GM04504 (cell line): ENCODE measurements at places on chromosomes 4 and X.

- DNase-seq: no peak
These were observed 147.4 kb upstream of the FGF13 start for GRCh38 chrX:138858951-138859350.

- no peak for DNase-seq
These were observed 237.2 kb downstream of the IL1RAPL2 start for GRCh38 chrX:104803219-104803618.

DNA sequence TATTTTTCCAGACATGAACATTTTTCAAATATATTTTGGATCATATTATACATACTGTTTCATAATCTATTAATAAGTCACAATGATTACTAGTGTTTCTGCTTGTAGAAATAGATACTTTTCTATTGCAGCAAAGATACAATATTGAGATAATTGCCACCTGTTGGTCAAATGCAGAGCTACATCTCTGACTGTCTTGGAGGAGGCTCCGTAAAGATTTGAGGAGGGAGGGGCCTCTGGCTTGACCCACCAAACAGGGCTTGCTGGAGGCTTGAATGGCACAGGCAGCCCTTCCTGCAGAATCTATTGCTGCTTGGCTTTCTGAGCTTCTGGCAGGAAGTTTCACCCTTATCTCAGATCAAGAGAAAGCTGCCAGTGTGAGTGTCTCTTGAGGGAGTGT lies 99.3 kb upstream of the ARMCX2 start:
- peak; percentile 6 for DNase-seq

GRCh38 chr4:18930487-18930886 lies 908.9 kb upstream of the LCORL start:
- no peak for DNase-seq

DNA sequence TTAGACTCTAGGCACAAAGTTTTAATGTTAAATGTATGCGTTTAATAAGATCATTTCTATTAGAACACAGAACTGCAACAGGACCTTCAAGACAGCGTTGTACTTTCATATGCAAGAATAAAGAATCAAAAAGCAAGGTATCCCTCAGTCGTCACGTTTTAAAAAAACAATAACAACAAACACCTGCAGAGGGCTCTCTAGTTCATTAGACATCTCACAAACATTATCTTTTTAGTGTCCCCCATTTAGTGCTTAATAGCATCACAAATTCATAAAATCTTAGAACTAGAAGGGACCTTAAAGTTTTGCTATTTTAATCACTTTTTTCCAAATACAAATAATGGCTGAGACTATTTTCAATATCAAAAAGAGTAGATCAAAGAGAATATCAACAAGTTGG lies 236.6 kb downstream of the DCHS2 start:
- DNase-seq: no peak

- DNase-seq: no peak
These were observed 54.6 kb downstream of the ARAP2 start for GRCh38 chr4:36189511-36190226.

- no peak for DNase-seq
These were observed 236.7 kb downstream of the ASMT start for GRCh38 chrX:1851527-1851926.

- DNase-seq: no peak
These were observed 16.8 kb upstream of the NAT8L start for GRCh38 chr4:2042204-2042946.

GRCh38 chr4:98516042-98516440 lies 142.4 kb downstream of the TSPAN5 start:
- peak; percentile 47 for DNase-seq

GRCh38 chr4:119084513-119084912 lies 51.1 kb upstream of the MYOZ2 start:
- no peak for DNase-seq

- no peak for DNase-seq
These were observed 22.1 kb downstream of the RWDD4 start for GRCh38 chr4:183636923-183637322.

- DNase-seq: peak; percentile 87
These were observed 4.8 kb downstream of the FLNA start for GRCh38 chrX:154369449-154370299.

DNA sequence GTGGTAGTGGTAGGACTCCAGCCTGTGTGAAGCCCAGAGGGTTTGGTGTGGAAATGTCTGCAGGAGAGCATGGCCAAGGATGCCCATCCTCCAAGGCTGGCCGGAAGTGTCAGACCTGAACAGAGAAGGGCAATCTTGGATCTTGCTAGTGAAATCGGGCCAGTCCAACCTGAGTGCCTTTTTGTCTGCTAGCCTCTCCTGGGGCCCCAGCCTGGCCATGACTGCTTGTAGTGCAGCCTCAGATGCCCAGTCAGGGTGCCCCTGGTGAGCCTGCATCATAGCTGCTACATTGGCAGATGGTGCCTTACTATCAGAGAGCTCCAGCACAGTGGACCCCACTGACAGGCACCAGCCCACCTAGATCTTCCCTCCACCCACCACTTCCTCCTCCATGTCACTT lies 99.3 kb upstream of the PCDH18 start:
- DNase-seq: no peak

DNA sequence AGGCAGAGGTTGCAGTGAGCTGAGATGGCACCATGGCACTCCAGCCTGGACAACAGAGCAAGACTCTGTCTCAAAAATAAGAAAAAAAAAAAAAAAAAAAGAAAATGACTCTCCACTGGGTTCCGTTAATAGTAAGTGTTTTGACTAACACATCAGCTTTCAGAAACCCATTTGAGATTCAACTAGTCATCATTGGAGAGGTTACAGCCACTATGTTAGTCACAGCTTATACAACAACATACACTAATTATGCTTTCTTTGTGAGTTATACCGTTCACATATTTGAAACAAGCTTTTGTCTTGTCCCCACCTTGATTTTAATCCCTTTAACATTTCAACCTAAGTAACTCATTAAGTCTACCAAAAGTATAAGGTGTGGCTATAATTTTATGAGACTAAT lies 48.2 kb downstream of the HADH start:
- no peak for DNase-seq

DNA sequence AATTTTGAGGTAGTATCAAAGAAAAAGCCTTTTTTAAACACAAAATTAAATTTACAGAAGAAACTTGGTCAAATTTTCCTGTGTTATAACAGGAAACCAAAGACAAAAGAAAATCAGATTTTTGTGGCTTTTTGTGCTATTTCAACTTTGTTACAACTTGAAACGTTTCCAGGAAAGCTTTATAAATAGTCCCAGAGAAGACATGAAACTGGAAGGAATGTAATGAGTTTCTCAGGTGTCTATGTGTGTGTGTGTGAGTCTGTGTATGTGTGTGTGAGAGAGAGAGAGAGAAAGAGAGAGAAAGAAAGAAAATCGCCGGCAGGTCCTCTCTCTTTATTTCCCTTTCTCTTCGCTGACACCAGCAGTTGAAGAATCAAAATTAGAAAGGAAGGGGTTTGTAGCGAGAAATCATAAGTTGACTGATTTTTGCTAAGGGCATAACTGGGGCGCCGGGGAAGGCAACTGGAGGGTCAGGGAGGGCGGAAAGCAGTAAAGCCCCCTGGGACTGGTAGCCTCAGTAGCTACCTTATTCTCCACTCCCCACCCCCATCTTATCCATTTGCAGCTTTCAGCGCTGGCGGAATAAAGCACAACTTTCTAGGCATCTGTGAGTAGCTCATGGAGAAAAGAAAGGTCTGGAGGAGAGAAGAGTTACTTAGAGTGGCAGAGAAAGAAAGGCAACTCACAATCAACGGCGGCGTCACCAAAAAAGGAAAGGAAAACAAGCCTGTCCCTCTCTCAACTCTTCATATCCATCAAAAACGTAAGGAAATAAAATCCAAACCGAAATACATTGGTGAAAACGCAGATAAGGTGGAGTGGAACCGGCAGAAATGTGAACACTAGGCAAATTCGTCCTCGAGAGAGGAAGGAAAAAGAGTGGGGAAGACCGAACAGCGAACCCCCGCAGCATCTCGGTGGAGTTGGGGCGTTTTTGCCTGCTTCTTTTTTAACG lies 1.3 kb downstream of the TMEM47 start:
- no peak for DNase-seq

- DNase-seq: no peak
These were observed 4.4 kb upstream of the ZFP92 start for GRCh38 chrX:153406903-153407302.

DNA sequence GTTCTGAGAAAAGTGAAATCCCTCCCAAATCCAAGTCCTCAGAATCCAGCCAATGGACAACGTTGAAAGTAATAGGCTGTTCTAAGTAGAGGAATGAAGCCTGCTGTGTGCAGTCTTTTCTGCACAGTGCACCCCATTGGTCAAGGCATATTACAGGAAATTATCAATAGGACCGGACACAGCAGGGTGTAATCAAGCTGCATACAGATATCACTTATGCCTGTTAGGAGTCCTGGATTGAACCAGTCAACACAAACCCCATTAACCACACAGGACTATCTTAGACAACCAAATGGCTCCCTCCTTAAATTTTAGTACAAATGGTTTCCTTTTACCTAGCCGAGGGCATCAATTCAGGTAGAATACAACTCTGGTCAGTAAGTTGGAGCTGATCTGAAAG lies 34.2 kb upstream of the MAGEA8 start:
- DNase-seq: no peak

- DNase-seq: no peak
These were observed 1056.4 kb upstream of the POU3F4 start for GRCh38 chrX:82451725-82452124.

GRCh38 chr4:173318240-173318639 lies 15.9 kb downstream of the HMGB2 start:
- DNase-seq: no peak

DNA sequence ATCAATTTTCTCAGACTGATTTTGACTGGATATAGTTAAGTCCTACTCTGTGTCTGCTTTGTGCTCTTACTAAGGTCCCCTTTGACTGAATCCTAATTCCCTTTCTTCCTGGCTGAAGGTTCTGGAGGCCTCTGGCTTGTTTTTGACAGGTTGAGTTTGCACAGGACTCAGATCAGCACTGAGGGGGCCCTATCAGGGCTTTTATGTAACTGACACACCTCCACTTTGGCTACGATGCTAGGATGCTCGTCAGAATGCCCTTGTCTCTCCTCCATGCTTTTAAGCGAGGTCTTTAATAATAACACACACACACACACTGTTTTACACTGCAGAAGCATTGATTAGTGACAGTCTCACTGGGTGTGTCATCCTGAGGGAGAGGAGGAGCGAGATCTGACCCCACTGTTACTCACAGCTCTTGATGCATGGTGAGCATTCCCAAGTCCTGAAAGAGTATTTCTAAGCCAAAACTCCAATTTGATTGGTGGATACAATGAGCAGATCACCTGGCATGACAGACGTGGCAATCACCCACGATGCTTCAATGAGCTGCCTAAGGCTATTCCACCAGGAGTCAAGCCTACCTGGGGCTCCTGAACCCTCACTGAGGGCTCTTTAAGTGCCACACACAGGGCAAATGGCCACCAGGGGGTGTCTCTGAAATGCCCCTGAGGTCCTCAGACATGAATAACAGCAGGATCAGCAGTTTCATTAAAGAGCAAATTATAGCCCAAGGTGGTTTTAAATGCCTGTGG lies 130.4 kb upstream of the CPEB2 start:
- no peak for DNase-seq

DNA sequence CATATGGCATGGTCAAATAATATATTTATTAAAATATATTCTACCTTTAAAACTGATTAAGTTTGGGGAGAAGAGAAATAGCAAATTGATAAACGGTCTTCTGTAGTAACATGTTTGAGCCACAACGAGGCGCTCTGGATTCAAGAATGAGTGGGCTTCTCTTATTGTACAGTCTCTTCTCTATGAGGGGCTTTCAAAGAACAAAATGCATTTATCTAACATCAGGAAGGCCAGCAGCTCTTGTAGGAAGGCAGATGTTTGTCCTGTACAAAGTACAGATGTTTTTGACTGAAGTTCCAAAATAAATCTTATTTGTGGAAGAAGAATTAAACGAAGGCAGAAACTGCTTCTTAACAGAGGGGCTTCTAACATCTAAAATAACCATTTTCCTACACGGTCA lies 153.6 kb downstream of the RASL11B start:
- DNase-seq: peak; percentile 28

GRCh38 chr4:1332686-1333085 lies 14.3 kb upstream of the UVSSA start:
- DNase-seq: no peak

DNA sequence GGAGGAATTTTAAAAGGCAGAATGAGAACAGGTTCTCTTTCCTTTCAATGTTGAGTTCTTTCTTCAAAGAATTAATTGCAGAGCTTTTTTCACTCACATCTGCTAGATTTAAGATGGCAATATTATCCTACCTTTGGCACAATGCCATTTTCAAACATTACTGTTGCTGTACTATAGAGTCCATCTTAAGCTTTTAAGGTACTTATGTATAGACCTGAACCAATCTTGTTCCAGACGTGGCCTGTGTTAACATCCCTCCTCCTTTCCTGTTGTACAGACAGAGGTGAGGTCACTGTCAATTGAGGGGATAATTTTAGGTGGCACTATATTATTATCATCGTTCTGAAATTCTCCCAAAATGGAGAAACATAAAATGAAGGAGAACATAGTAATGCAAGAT lies 53.0 kb upstream of the MYOZ2 start:
- no peak for DNase-seq

GRCh38 chr4:101501421-101501820 lies 154.1 kb upstream of the PPP3CA start:
- no peak for DNase-seq

GRCh38 chr4:3607690-3608552 lies 75.7 kb upstream of the LRPAP1 start:
- DNase-seq: no peak

- DNase-seq: no peak
These were observed 596.3 kb upstream of the TENM3 start for GRCh38 chr4:181646864-181647263.

- peak; percentile 76 for DNase-seq
These were observed 60.2 kb downstream of the KCNIP4 start for GRCh38 chr4:21888195-21888976.

GRCh38 chr4:3202836-3203820 lies 45.8 kb upstream of the MSANTD1 start:
- DNase-seq: no peak

- DNase-seq: no peak
These were observed 101.9 kb upstream of the CCSER1 start for GRCh38 chr4:90025248-90025647.

- DNase-seq: no peak
These were observed 43.6 kb upstream of the GRPEL1 start for GRCh38 chr4:7111441-7111840.

DNA sequence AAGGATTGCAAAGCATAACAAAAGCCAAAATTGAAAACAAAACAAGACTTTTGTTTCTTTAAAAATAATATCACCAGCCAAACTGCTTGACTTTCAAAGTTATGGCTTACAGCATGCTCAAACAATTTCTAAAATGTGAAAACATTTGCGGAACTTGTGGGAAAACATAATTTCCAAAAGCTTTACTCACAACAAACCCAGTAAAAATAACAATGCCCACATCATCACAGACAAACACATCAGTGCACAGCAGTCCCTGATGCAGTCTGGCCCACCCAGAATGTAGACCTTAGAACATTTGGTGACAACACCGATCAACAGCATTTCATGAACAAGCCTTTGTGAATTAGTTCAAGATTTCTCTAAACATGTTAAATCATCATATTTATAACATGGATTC lies 98.9 kb downstream of the ARHGAP6 start:
- DNase-seq: no peak

- no peak for DNase-seq
These were observed 284.1 kb downstream of the EVC2 start for GRCh38 chr4:5424211-5424610.
